ENCODE measurements at places on chromosomes 11 and 22.

- no peak for DNase-seq
Observed at GRCh38 chr11:73147771-73148681, 5.9 kb upstream of the FCHSD2 start.

- DNase-seq: no peak
Observed at GRCh38 chr11:83711106-83711527, 424.9 kb upstream of the CCDC90B start.

GRCh38 chr22:50269970-50270665, at the start of gene MAPK11:
Gene MAPK11 (minus strand): TSS chr22:50270380. CDS start chr22:50270292, 88 bp downstream.
- DNase-seq: peak; percentile 52

GRCh38 chr11:91686700-91687099, 537.9 kb upstream of the FAT3 start:
- DNase-seq: no peak

DNA sequence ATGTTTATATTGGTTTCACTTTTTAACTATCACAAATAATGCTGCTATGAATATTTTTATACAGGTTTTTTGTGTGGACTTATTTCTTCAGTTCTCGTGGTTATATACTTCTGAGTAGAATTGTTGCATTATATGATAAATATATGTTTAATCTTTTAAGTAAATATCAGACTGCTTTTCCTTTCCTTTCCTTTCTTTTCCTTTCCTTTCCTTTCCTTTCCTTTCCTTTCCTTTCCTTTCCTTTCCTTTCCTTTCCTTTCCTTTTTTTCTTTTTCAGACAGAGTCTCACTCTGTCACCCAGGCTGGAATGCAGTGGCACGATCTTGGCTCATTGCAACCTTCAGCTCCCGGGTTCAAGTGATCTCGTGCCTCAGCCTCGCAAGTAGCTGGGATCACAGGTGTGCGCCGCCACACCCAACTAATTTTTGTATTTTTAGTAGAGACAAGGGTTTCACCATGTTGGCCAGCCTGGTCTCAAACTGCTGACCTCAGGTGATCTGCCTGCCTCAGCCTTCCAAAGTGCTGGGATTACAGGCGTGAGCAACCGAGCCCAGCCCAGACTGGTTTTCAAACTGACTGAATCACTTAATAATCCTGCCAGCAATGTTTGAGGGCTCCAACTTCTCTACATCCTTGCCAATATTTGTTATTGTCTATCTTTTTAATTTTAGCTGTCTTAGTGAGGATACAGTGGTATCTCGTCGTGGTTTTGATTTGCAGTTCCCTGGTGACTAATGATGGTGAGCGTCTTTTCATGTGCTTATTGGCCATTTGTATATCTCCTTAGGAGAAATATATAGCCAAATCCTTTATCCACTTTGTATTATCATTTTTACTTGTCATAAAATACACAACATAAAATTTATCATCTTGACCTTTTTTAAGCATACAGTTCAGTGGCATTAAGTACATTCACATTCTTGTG, 21.9 kb downstream of the HTR3B start:
- peak; percentile 18 for DNase-seq

GRCh38 chr11:32775908-32776307, 18.6 kb downstream of the CCDC73 start:
- DNase-seq: no peak

DNA sequence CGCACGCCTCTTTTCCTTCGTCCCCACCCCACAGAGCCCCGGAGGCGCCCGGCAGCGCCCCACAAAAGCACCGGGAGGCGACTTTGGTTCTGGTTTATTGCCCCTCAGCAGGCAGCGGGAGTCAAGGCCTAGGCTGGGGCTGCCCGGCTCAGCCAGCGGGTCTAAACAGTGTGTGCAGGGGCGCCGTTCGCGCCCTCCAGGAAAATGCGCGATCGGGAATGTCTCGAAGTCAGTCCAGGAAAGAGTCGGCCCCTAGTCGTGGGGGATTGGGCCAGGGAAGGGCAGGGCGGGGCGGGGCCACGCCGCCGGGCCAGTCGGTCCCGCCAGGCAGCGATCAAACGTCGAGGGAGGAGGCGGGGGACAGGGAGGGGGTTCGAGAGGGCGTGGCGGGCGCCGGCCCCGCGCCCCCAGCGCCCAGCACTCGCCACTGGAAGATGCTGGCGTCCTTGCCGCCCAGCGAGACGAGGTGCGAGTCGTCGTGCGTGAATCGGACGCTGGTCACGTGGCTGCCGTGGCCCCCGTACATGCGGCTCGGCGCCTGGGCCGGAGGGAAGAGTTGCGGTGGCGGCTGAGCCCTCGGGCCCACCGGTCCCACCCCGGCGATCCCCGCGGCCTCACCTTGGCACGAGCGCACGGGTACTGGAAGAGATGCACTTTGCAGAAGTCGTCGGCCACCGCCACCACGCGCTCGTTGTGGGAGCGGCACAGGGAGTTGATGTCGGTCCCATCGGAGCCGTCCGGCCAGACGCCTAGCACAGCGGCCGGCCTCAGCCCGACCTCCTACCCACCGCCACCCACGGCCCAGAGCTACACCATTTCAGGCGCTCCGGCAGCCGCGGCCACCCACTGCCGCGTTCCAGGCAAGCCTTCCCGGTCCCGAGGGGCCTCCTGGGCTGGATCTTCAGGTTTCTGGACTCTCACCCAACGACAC, 741 bp upstream of the MTA2 start:
- DNase-seq: no peak

GRCh38 chr11:76267556-76267955, 61.3 kb upstream of the WNT11 start:
- DNase-seq: no peak

DNA sequence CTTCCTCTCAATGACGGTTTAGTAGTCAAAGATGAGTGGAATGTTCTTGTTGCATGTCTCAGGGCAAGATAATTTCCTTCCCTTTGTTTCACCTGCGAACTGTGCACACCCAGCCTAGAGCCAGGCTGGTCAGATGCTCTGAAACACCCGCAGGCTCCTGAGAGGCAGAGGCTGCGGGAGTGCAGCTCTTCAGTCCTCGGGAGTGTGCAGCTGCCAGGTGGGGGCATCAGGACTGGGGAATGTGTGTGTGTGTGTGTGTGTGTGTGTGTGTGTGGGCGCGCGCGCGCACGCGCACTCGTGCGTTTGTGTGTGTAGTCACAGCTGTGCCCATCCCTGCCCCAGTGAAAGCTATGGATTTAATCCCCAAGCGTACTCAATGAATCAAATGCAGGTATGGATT, 136.2 kb upstream of the NTM start:
- no peak for DNase-seq

- peak; percentile 28 for DNase-seq
Observed at GRCh38 chr22:27116312-27117086, 459.1 kb downstream of the MIAT start.

DNA sequence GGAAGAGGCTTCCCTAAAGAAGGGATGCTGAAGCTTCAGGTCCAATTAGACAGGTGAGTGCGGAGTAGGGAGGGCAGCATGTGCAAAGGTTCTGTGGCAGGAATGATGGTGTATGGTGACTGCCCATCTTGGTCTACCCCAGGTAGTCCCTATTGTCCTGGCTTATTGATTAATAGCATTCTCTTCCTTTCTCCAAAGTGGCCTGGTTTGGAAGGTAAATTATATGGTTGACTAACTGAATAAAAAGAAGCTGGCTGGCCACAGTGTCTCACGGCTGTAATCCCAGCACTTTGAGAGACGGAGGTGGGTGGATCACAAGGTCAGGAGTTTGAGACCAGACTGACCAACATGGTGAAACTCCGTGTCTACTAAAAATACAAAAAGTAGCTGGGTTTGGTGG, 230.5 kb downstream of the MIAT start:
- no peak for DNase-seq

GRCh38 chr22:50326956-50327710, at the start of gene DENND6B:
Gene DENND6B (minus strand): TSS chr22:50327012. CDS start chr22:50326988, 24 bp downstream.
- DNase-seq: peak; percentile 57

- no peak for DNase-seq
Observed at GRCh38 chr11:12121011-12121410, 10.6 kb downstream of the MICAL2 start.

DNA sequence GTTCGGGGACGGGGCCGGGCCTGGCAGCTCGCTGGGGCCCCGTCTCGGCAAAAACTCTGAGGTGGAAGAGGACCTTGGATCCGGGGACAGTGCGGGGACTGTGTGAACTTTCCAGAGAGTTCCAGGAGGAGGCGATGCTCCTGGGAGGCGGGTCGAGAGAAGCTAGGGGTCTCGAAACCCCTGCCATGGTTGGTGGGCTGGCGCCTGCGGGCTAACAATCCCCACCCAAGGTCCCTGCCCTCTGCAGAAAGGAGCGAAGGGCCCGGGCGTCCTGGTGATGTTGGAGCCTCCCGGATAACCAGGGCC, 4.7 kb upstream of the GRK2 start:
- DNase-seq: no peak

DNA sequence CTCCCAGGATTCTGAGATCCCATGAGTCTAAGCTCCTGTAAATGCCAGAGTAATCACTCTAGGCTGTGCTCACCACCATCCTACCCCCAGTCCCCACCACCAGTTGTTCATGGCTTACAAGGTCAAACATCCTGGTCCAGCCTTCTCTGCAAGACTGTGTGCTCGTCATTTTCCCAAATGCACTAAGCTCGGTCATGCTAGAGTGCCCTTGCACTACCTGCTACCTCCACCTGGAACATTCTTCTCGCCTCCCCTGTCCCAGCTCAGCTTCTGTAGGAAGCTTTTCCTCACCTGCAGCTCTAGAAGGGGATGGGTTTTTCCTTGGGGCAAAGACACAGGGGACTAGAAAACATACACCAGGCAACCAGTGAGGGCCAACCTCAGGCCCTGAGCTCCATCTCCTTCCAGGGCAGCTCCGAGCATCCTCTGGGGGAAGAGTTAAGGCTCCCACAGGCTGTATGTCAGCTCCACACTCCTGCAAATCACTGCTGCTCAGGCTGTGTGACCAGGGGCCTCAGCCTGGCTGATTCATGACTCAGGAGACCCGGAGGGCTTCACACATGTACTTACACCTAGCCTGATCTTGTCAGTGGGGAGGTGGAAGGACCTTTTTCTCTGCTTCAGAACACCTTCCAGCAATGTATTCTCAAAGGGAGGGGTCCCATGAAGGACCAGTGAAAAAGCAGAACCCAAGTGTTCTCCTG, 37.2 kb upstream of the CSNK2A3 start:
- DNase-seq: no peak

DNA sequence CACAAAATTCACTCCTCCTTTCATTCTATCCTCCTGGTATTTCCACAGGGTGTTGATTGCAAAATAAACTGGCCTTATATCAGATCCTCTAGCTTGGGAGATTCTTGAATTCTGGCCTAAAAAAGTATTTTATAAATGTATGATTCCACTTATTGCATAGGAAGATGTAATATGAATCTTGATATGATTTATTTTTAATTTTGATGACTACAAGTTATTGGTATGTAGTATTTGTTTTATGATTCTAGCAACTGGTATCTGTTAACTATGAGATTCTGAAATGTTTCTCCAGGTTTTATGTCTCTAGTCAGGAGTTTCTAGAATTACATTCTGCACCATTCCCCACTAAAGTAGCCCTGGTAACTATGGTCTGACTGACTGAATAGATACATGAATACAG, 373.9 kb upstream of the C11orf87 start:
- no peak for DNase-seq

DNA sequence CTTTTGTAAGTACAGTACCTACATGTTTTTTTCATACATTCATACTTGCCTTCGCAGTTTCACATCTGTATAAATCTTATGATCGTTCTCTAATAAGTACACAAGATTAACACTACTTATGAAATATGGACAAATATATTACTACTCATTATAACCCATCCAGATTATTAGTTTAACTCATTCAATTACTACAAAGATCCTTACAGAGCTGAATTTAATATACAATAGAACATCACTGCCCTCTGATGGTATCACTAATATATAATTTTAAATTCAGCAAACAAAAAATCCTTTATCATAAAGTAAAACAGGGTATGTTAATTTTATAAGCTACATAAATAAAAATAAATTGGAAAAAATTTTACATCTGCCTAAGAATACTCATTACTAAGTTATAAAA, 7.4 kb downstream of the SVIP start:
- DNase-seq: no peak

- DNase-seq: no peak
Observed at GRCh38 chr11:67656278-67656922, 5.9 kb upstream of the ACY3 start.

- no peak for DNase-seq
Observed at GRCh38 chr11:35986947-35987346, 43.1 kb downstream of the LDLRAD3 start.

DNA sequence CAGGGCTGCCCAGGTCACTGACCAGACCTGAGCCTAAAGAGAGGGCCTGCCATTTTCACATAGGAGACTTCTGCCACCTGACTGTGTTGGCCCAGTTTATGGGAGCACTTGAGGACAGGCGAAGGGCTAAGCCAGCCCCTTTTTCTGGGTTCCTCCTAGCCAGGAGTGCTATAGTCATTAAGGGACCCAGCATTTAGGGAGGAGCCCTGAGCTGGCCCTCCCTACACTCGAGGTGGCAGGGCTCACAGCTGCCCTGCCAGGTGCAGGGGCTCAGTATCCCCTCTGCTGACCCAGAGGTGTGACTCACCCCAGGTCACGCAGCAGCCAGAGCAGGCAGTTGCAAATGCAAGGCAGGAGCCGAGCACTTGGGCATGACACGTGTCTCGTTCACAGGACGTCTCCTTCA, 86.3 kb upstream of the CRYBB3 start:
- DNase-seq: peak; percentile 32

All from HT1080 (cell line).